Spleen (tissue), 13 donors: ENCODE measurements at places on chromosomes 3 and 15.

- no peaks in the 10 kb centered on the region for H3K27me3 ChIP-seq
- H3K27ac ChIP-seq = no peak overlapping the region
- no peak for DNase-seq
Measured at GRCh38 chr3:178022599-178022998, 513.6 kb upstream of the KCNMB2 start.

GRCh38 chr3:58539626-58540025, 2.6 kb upstream of the ACOX2 start:
- H3K27ac ChIP-seq = no peak overlapping the region
- no peaks in the 10 kb centered on the region for H3K27me3 ChIP-seq
- DNase-seq = no peak

DNA sequence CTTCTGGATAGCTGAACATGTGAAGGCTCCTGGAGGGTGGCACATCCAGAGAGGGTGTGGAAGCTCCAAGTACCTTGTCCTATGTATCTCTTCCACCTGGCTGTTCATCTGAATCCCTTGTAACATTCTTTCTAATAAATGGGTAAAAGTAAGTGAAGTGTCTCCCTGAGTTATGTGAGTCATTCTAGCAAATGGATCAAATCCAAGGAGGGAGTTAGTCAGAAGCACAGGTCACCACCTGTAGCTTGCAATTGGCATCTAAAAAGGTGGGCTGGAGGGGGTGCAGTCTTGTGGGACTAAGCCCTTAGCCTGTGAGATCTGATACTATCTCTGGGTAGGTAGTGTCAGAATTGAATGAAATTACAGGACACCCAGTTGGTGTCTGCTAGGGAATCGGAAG, 71.0 kb downstream of the WWTR1 start:
- H3K36me3 ChIP-seq = no peaks in the 10 kb centered on the region
- peak overlapping the region; percentile 77 for H3K27ac ChIP-seq
- peaks cover 5% of the 10 kb centered on the region for H3K4me1 ChIP-seq
- no peaks in the 10 kb centered on the region for H3K27me3 ChIP-seq
- no peak overlapping the region for H3K4me3 ChIP-seq
- DNase-seq = no peak

GRCh38 chr3:26345613-26346012, 277.0 kb upstream of the LRRC3B start:
- no peaks in the 10 kb centered on the region for H3K27me3 ChIP-seq
- no peak overlapping the region for H3K4me3 ChIP-seq
- H3K4me1 ChIP-seq = no peaks in the 10 kb centered on the region
- no peak for DNase-seq
- no peak overlapping the region for H3K27ac ChIP-seq

DNA sequence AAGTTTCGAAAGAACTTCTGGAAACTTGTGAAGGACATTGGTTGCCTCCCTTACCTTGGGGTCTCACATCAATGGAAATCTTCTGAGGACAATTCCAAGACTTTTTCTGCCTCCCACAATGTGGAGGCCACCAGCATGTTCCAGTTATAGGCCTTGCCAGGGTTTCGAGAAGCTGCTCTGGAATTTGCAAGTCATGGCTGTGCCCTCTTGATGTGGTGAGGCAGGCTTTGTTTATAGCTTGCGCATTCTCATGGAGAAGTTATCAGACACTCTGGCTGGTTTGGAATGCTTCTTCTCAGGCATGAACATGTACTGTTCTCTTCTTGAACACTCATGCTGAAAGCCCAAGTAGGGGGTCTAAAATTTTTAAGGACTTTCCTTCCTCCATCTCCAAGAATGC, 4.1 kb downstream of the CXCR6 start:
- H3K4me3 ChIP-seq = no peak overlapping the region
- H3K27ac ChIP-seq = peak overlapping the region; percentile 24
- H3K36me3 ChIP-seq = no peaks in the 10 kb centered on the region
- DNase-seq = no peak

DNA sequence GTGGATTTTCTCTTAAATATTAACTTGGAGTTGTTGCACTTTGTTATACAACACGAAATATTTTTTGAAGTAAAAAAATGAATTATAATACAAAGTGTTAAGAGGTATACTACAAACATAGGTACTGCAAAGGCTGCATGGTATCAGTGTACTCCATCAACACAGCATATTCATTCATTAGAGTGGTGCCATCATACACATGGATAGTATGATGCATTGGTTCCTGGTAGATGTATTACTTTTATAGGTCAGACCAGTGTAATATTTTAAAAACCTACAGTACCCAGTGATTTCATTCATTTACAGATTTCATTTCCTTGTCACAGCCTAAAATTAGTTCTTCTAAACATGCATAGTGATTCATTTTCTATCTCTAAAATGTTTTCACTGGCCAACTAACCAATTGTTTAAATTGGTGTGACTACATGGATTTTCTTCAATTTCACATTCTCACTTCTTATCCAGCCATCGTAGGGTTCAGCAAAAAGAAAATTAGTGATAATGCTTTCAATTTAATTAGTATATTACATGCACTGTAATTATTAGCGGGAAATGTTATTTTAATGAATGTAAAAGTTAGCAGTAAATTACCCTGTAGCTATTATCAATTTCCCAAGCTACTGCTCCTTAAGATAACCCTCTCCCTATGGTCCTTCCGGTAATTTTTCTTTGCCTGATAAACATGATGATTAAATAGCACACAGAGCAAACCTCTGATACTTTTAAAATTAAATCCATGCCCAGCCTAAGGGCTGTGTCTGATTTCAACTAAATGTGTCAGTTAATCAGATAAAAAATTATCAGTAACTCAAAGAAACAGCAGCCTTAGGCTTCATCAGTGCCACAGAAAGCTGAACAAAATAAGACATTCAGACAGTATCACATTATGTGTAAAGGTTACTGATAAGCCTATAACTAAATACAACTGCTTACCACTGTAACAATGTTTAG, 68.4 kb downstream of the DPH6 start:
- DNase-seq = no peak
- no peak overlapping the region for H3K27ac ChIP-seq
- H3K27me3 ChIP-seq = no peaks in the 10 kb centered on the region
- H3K36me3 ChIP-seq = no peaks in the 10 kb centered on the region
- no peak overlapping the region for H3K4me3 ChIP-seq
- H3K4me1 ChIP-seq = no peaks in the 10 kb centered on the region

DNA sequence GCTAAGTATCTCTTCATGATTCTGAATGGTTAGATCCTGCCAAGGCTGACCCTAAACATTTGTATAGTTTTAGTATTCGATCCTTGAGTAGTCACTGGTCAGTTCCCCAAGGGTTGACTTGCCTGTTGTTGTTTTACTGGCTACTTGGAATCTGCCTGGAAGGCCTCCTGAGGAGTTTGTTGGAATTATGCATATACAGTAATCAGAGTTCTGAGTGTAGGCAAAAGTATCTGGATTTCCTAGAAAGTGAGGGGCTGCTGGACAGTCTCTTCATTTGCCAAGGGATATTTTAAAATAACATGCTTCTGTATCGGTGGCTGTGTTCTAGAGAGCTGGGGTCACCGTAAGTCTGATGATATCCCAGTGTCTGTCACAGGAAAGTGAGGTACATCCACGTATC, 333.2 kb upstream of the C2CD4B start:
- no peaks in the 10 kb centered on the region for H3K4me1 ChIP-seq
- no peaks in the 10 kb centered on the region for H3K27me3 ChIP-seq
- no peak overlapping the region for H3K27ac ChIP-seq
- H3K36me3 ChIP-seq = no peaks in the 10 kb centered on the region
- DNase-seq = no peak
- no peak overlapping the region for H3K4me3 ChIP-seq

GRCh38 chr3:4532535-4533112, 39.5 kb downstream of the ITPR1 start:
- no peak overlapping the region for H3K27ac ChIP-seq
- no peaks in the 10 kb centered on the region for H3K36me3 ChIP-seq
- H3K4me3 ChIP-seq = no peak overlapping the region
- no peak for DNase-seq
- H3K27me3 ChIP-seq = no peaks in the 10 kb centered on the region
- peaks cover 75% of the 10 kb centered on the region for H3K4me1 ChIP-seq
